Stimulated activated CD4-positive, alpha-beta T cell treated with anti-CD3 and anti-CD28 coated beads, Interleukin-2, amount 100 ng/mL, for 48 hours (primary cell): ENCODE measurements at places on chromosomes 16 and 17.

DNA sequence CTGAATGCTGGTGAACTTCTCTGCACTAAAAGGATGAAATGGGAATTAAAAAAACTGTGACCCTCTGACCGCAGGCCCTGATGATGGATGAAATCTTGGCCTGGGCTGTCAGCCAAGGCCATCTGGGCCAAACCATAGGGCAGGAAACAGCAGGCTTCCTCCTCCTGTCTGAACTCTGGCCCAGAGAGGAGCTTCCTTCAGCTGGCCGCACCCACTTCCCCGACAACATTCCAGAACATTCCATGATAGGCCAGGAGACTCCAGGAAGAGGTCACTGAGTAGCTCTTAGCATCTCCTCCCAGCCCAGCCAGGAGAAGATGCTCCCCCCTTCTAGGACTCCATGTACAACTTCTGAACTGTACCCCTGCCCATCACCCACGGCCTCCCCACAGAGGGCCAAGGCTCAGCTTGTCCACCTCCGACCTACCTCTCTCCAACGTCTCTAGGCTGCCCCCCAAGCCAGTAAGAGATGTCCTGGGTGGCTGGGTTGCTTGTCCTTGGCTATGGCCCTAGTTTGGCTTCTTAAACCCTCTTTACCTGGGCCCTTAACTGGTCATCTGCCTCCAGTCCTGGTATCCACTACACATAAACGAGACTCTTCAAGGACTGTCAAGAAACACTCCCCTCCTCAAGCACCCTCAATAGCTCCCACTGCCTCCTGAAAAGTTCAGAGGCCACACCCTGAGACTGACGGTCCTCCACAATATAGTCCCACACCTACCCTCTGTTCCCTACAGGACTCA lies 1.7 kb downstream of the RPH3AL start:
- DNase-seq = no peak

- peak; percentile 35 for DNase-seq
Observed at GRCh38 chr16:2147981-2148671, at the start of gene RAB26. Gene RAB26, plus strand, starts transcription at chr16:2148625. Its CDS starts 159 bp downstream, at chr16:2148784.

DNA sequence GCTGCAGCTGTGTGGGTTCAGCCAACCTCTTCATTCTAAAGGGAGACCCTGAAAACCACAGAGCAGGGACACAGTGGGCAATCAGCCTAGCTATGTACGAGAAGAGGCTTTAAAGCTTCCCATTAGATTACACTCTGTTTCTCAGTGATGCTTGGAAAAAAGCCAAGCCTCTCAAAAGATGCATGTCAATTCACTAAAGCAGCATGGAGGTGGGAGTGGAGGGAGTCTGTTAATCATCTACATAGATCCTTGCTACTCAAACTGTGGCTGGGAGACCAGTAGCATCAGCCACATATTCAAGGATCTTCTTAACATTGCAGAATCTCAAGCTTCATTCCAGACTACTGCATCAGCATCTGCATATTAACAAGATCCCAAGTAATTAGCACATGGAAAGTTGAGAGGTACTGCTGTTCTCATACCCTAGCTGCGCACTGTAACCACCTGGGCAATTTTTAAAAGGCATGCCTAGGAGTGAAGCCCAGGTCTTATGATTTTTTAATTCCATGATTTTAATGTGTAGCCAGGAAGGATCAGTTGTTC lies 305.9 kb downstream of the PMP22 start:
- DNase-seq = no peak

DNA sequence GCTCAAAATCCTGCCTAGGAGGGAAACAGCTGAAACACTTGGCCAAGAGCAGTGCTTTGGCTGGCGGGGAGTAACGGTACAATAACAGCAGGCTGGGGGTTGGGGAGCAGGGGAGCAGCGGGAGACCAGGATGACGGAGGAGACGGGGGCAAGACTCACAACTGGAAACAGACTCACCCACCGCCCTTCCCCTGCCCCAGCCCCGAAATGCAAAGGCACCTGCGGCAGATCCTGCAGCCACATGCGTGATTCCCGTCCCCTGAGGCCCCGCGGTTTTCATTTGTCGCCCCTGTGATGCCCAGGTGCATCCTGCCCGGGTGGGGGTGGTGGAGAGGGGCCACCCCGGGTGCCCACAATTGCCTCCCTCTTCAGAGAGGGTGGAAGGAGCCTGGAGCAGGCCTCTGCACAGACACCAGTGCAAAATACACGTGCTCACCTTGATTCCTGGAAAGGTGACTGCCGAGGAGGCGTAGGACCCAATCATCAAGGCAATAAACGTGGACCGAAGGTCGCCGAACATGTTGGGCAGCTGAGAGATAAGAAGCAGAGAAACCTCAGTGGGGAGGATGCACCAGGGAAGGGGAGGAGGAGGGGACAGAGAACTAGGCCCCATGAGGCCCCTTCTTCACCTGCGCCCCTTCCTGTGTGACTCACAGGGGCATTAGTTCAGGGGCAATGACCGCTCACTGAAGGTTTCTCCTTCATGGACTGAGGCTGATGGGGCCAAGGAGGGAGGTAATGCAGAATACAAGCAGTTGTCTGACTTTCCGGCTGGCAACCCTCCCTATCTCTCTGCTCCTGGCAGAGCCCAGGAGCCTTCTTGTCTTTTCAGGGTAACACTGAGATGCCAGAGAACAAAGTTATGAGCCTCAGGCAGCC lies 30.4 kb upstream of the PITPNA start:
- no peak for DNase-seq

DNA sequence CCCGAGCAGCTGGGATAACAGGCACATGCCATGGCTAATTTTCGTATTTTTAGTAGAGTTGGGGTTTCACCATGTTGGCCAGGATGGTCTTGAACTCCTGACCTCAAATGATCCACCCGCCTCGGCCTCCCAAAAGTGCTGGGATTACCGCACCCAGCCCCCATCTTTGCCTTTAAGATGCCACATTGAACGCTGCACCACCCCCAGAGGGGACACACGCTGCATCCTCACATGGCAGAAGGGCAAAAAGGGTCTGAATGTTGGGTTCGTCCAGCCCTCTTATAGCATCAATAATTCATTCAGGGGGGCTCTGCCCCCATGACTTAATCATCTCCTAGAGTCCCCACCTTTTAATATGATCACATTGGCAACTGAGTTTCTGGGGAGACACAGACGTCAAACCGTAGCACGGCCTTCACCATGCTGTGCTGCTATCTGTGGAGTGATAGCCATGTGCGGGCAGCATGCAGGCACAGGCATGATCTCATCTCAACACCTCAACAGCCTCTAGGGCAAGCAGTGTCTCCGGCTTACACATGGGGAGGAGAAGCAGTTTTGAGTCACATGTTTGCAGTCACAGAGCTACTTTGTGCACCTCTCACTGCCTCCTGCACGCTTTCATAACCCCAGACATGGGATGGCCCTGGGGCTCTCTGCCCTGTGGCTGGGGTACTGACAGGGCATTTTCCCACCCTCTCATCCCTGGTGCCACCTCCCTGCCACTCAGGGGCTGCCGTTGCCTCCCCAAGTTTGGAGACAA lies 30.0 kb downstream of the IL21R start:
- no peak for DNase-seq

DNA sequence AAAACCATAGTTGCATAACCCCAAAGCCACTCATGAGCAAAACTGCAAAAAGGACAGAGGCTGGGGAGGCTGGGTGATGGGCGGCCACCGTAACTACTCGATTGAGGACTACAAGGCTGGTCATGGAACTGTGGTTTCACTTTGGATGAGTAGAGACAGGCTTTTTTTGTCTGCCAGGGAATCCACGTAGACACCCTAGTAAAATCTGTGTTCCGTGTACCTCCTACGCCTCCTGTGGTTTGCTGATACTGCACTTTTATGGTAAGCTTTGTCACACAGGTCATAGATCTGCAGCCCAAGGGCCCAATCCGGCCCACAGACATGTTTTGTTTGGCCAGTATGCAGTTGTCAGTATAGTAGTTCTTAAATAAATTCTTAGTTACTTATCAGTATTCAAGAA lies 2.2 kb upstream of the TLCD3B start:
- DNase-seq = no peak

DNA sequence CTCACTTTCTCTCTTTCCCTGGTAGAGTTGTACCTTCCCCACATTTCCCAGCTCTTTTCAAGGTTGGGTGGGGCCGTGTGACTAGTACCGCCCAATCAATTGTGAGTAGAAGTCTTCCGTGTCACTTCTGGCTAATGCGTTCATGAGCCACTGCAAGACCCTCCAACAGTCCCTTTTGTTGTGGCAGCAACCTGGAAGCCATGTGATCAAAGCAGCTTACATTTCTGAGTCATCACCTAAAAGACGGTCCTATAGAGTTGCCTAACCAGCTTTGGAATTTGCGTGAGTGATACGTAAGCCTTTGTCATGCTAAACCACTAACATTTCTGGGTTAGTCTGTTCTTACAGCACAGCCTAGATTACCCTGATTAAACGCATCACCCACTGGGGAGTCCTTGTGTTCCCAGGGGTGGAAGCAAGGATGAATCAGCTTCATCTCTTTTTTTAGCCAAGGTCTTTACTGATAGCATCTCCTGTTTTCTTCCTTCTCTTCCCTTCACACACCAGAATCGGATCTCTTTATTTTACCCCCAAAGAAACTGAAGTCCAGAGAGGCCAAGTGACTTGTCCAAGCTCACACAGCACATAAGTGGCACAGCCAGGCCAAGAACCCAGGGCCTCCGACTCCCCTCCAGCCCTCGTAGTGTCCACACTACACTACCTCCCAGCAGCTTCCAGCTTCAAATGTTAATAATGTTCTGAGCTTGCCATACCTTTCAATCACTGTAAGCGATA lies 366.3 kb upstream of the XYLT1 start:
- no peak for DNase-seq

DNA sequence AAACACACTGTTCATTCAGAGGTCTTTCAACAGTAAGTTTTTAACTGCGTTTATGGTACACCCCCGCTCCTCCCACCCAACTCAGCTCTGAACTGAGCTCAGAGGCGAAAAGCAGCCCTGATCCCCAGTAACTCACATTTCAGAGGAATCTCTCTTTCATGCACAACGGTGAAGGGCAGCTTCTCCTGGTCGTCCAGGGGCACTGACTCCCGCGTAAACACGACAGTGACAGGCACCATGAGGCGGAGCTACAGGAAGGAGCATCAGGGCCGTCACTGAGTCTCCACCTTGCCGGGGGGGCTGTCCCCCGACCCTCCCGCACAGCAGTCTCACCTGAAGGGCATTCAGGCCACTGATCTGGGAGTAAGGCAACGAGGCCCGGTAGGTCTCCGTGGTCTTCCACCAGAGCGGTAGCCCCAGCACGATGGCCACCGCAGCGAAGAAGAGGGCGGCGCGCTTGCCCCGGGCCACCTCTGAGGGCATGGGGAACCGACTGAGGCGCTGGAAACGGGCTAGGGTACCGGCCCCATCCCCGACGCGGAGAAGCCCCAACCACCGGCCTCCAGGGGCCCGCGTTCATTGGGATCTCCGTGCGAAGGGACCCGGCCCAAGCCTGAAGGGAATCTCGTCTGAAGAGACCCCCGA lies 486 bp downstream of the PIGS start:
- peak; percentile 45 for DNase-seq

DNA sequence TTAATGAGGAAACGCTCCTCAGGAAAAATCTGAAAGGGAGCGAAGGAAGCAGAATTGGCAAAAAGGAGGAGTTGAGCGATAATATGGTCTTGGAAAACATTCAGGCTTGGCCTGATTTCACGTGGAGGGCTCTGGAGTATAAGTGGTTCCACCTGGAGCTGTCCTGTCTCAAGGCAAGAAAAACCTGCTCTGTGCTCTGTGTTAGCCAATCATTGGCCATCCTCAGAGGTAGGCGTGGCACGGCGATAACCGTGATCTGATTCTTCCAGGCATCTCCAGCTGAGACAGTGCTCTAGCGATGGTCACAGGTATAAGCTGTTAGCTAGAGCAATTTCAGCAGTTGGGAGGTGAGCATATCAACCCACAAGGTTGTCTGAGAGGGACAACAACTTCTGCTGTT lies 450.5 kb upstream of the MAF start:
- DNase-seq = no peak

- no peak for DNase-seq
Observed at GRCh38 chr16:55264949-55265348, 59.1 kb upstream of the IRX6 start.

DNA sequence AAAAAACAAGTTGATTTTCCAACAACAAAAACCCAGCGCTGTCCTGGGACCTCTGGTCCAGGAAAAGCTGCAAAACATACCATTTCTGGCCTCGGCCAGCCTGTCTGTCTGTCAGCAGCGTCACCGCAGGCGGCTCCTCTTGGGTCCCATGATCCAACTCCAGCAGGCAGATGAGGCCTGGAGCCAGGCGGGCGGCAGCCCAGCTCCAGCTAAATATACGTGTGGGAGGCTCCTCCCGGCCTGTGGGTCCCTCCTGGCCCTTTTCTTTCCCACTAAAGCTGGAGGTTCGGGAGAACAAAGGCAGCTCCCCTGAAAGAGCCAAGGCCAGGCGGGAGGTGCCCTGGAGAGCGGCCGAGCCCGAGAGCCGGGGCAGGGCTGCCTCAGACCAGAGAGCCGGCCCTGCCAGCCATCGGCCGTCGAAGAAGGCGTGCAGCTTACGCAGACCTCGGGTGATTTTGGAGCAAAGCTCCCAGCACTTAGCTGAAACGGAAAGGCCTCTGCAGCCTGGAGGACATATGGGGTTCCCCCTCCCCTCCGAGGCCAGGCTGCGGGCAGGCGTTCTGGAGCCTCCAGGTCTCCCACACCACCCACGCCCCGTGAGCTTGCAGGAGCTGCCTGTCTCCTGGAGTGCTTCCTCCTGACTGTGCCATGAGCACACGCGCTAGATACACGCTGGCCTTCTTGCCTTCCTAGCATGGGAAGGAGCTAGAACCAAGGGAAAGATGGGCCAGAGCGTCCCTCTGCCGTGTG lies 19.9 kb upstream of the JPH3 start:
- DNase-seq = no peak

DNA sequence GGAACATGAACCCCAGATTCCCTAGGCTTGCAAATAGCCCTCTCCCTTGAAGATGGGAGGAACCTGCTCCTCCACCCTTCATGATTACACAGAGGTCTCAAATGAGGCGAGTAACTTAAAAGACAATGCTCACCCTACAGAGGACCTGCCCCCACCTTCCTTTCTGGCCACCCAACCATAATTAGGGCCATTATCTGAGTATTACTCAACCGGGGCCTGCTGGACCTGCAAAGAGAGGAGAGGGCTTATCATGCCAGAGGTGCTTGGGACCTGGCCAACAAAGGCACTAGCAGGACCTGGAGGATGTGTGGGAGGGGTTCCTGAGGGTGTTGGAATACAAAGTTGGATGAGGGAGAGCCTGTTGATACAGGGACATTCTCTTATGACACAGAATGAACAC lies 42.4 kb downstream of the RNF157 start:
- no peak for DNase-seq

DNA sequence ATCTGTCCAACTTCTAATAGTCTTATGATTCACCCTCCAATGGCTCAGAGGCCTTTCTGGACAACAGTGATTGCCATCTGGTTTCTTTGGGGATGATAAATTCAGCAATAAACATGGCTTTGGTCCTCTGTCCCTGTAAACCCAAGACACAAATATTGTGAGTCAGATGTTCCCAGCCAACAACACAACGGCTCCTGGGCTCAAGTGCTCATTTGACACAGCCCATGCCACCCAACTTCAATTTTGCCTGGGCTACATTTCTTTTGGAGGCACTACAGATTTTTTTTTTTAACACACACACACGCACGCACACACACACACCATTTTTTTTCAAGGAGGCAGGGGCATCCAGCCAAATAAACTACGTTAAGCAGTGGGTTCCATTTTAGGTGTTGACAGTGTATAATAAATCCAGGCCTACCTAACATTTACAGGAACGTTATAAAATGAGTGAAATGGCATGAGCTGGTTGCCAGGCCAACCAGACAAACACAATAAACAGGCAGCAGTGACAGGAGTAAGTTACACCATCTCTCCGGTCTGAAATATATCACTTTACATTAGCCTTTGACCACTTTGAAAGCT lies 939.9 kb upstream of the SOX9 start:
- DNase-seq = no peak
